Activated naive CD4-positive, alpha-beta T cell (primary cell): ENCODE measurements at places on chromosomes 5 and 9.

DNA sequence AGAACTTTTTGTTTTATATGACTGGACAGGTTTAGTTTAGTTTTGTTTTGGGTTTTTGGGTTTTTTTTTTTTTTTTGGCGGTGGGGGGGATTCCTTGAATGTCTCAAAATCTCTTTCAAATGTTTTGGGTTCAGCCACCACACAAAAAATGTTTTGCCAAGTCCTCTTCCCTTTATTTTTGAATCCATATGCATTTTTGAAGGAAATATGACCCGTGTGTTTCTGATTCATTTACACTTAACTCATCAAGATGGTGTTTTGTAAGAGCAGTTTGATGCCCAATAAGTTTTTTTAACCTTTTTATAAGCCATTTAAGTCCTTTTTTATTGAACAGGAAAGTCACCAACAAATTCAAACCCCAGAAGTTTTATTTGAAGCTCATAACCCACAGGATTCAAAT lies 209.8 kb downstream of the CWC27 start:
- DNase-seq = no peak

DNA sequence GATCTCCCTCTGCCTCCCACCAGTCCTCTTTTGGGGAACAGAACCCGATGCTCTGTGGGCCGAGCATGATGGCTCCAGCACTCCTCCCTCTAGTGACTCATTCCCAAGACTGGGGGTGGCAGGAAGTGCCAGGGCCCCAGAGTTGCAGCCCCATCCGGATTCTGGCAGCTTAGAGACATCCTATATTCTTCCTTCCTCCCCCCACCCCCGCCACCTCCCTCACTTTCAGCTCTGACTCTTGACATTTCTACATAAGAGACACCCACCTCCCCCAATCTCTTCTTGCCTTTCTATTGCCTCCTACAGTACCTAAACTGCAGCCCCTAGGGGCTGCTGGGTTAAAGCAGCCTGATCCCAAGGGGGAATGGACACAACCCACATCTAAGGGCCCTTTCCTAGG lies 47.1 kb upstream of the MATR3 start:
- DNase-seq = peak; percentile 13

DNA sequence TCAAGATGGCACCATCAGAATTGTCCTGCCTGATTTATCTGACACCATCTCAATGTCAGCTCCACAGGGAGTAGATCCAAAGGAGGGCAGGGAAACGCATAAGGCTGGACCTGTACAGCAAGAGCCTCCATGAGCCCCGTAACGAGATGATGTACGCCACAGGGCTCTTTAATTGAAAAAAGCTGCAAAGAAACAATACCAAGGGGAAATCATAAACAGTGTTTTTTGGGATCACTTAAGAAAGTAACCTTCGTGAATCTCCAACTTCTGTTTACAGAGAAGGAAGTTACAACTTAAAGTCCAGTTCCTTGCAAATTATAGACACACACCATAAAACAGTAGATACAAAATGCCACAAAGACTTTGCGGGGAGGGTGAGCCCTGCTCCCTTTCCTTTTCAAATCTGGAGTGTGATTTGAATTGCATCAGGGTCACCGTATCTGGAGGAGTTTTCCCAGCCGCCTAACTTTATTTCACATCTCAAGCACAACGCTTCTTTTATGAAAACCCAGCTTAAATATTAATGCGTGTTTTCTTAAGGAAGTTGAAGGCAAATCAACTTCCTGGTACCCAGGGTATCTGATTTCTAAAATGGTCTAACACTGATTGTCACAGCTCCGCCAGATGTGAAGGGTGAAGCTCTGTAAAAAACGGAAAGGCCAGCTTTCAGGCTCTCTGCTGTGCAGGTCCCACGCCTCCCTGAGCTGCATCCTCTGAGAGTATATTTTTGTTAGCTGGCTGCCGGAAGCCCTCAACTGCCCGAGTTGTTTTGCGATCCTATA lies 88.9 kb downstream of the EBF1 start:
- DNase-seq = no peak

GRCh38 chr9:74496819-74497747 lies at the start of gene RORB:
Gene RORB (plus strand): TSS chr9:74497335. CDS start chr9:74497977, 642 bp downstream.
- no peak for DNase-seq

GRCh38 chr5:1209489-1209852 lies 8.1 kb downstream of the SLC6A19 start:
- no peak for DNase-seq

- DNase-seq = no peak
Measured at GRCh38 chr9:122498883-122499288, 11.7 kb upstream of the OR1J2 start.

- DNase-seq = no peak
Measured at GRCh38 chr5:127812570-127812969, 109.4 kb downstream of the CCDC192 start.

DNA sequence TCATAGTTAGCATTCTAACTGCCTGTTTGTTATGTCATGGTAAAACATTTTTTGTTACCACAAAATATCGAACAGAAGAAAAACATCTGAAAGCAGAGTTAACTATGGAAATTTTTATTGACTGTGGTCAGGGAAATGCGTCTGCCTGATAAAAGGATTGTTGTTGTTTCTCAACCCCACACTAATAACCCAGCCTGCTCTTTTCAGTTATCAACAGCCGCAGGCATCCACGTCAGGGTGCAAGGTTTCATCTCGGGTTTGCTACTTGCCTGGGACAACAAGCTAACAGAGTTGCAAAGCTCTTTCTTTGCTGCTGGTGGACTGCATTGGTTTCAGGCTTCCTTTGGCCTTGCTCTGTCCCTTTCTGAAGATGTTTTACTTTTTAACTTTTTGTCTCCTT lies 969.2 kb downstream of the CDH18 start:
- no peak for DNase-seq

DNA sequence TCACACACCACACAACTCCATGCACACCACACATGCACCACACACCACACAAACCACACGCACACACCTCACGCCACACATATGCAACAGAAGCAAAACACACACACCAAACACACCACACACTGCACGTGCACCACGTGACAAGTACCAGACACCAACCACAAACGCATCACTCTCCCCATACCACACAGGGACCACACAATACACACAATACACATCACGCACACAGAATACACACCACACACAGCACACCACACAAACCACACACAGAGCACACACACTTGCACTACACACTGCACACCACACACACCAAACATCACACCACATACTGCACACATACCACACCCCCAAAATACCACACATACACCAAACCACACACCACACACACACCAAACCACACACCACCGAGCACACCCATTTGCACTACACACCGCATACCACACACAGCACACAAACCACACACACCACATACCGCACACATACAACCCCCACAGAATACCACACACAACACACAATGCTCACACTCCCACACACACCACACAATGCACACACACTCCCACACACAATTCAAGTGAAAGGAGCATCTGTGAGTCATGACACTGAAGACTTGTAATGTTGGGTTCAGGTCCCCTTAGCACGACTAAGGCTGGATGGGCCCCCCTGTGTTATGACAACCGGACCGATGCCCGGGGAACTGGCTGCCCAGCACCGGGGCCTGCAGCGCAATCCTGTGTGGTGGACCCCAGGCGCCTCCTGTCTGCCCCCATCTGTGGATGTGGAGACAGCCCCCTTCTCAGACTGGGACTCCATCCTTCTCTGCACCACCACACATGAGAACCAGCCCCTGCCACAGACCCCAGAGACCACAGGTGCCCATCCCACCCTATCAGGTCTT lies 6.0 kb upstream of the ZDHHC11 start:
- DNase-seq = no peak

- DNase-seq = no peak
Measured at GRCh38 chr9:21766096-21766495, 36.3 kb upstream of the MTAP start.

DNA sequence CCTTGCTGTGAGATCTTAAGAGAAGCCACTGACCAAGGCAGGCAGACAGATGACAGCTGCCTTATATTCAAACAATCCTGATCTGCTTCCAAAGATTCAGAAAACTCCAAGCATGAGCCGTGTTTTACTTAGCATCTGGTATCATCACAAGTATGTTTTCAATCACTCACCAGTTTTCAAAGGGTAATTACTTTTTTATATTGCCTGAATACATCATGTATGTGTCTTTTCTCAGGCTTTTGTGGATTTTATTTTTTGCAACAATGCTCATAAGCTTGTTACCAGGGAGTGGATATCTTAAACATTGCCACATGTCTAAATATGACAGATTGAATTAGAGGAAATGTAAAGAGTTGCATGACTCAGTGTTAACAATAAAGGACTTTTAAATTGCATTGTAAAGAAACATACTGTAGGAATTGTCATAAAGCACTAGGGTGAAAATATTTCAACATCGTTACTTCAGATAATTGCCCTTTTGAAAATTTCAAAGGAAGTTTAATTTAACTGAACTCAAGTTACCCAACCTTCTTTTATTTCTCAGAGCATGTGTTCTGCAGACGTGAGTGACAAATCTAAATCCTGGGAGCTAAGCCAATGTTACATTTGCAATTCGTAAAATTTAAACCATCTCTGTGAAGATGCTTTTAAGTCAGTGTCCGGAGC lies 326.1 kb downstream of the PLK2 start:
- DNase-seq = no peak

DNA sequence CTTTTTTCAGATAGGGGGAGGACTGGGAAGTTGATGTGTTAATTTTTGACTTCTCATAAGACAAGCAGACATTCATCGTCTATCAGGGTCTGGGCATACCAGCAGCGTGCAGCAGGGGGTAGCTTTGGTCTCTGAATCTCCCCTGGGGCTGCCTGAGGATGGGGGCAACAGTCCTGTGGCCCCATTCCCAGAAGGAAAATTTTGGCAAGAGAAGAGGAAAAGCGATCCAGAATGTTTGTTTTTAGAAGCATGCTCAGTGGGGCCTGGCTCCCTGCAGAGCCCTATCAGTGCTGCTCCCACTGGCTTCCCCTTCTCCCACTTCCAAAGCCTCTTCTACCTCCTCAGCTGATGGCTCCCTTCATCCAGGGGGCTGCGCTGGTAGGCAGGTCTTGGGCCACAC lies 194.8 kb upstream of the IL12B start:
- DNase-seq = no peak

- no peak for DNase-seq
Measured at GRCh38 chr5:943918-944620, 51.4 kb downstream of the TRIP13 start.

GRCh38 chr9:19102181-19102630 lies 498 bp downstream of the HAUS6 start:
- peak; percentile 28 for DNase-seq

DNA sequence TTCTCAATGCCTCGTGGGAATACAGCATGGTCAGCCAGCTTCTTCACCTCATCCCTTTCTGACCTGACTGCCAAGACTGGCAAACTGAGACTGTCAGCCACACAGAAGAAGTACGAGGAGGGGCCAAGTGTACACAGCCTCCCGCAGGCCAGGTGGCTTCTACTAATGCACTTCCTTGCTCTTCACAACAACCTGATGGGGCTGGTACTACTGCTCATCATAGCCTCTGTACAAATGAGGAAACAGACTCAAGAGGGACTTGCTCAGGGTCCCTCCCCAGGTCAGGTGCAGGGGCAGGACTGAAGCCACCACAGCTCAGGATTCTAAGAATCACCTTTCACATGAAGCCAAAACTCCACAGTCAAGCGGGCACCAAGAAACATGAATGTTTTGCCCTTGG lies 21.3 kb downstream of the NIPAL4 start:
- no peak for DNase-seq

- no peak for DNase-seq
Measured at GRCh38 chr9:69655065-69655464, 17.1 kb downstream of the APBA1 start.

- DNase-seq = no peak
Measured at GRCh38 chr9:115694991-115695390, 458.6 kb upstream of the PAPPA start.

- no peak for DNase-seq
Measured at GRCh38 chr5:6362846-6363245, 15.5 kb downstream of the MED10 start.

DNA sequence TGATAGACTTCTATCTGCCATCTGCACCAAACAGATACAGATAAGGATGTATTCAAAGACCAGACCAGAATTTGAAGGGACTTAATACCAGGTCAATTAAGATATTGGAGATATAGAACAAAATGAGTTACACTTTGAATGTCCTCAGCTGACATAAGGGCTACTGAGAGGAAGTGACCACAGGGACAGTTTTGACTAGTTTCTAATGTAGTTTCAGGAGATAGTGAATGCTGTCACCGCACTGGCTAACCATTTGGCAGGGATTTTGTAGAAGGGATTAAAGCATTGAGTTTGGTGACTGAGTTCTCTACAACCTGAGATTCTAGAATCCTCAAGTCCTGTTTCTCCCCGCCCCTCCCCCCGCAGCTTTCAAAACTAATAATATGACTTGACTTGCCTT lies 22.7 kb downstream of the CCNH start:
- DNase-seq = no peak

DNA sequence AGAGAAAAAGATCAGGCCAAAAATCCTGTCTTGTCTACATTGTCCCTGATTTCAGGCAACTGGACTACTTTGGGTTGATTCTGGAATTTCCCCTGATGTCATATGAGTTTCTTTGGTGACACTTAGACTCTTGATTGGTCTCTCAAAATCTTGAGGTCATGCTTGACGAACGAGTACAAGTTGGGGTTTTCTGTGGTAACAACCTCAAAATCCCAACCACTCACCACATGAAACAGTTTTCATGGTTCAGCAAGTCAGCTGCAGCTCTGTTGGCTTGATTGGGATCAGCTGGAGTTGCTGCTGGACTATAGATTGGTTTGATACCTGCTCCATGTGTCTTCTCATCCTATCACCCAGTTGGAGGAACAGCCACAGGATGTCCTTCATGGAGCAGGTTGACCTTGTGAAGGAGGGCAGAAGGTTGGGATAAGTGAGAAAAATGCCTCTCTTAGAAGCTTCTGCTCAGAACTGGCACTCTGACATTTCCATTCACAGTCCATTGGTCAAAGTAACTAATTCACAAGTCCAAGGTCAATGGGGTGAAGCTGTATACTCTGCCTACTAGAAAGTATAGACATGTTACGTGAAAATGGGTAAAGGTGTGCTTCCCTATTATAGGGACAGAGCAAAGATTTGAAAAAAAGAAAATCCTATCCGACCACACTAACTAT lies 284.5 kb downstream of the SH3GL2 start:
- DNase-seq = no peak

- peak; percentile 56 for DNase-seq
Measured at GRCh38 chr5:178204935-178205748, 809 bp downstream of the HNRNPAB start.

DNA sequence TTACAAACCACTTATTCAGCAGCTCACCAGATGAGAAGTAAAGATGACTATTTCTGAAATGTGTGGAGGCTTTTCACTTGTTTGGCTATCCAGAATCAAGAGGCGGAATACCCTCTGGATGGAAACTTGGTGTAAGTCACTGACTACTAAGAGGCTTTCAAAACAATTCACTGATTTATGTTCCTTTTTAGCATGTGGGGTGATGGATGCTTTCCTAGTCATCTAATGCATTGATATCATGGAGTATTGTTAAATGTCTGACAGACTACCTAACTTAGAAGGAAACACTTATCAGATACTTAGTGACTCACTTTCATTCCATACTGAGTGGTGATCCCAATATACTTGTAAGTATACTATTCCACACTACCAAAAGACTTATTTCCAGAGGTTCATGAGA lies 141.4 kb downstream of the PLK2 start:
- DNase-seq = no peak
